Gastroesophageal sphincter (tissue), 4 donors: ENCODE measurements at places on chromosomes 4 and X. TPM values are rescaled to one million over a fixed set of nuclear protein-coding genes. Genes with fewer than 3 reads are reported as not detected.

GRCh38 chr4:104248726-104249125 lies 246.0 kb downstream of the CXXC4 start:
- no peak for ATAC-seq

GRCh38 chrX:120560405-120560841 lies 339 bp downstream of the CUL4B start:
- no peak for ATAC-seq

Gene PNMA6F
- total RNA-seq, result not detected

DNA sequence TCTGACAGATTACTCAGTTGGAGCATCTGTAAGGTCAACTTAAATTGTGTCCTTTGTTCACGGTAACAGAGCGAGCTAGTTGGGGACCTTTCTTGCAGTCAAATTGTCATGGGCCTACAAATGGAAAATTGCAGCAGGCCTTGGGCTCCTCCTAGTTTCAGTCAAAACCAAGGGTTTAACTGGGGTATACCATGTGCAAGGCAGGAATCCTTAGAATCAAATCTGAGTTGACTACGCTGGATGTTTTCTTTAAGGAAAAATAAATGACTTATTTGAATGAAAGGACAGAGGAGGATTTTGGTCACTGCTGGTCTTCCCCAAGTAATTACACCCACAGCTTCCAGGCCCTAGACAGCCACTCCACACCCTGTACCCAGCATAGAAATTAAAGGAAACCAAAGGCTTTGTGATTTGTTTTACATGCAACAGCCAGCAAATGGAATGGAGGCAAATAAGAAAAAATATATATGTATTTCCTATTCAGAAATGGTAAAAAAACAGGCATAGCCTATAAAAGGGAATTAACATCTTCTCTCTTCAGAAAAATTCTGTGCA lies 307.1 kb downstream of the LDB2 start:
- no peak for ATAC-seq

Gene UGT8
- total RNA-seq, result 0.73 TPM

Gene GLRA3
- not detected for total RNA-seq
